Activated naive CD8-positive, alpha-beta T cell treated with anti-CD3 and anti-CD28 coated beads for 36 hours (primary cell): ENCODE measurements at places on chromosomes 1 and 21. TPM values are rescaled to one million over a fixed set of nuclear protein-coding genes. Genes with fewer than 3 reads are reported as not detected.

- H3K4me1 ChIP-seq = peaks cover 8% of the 10 kb centered on the region
- peak; percentile 41 for DNase-seq
- H3K27me3 ChIP-seq = peaks cover 6% of the 10 kb centered on the region
- H3K36me3 ChIP-seq = no peaks in the 10 kb centered on the region
These were observed 134.6 kb upstream of the ARHGEF16 start for GRCh38 chr1:3319874-3320245.

- no peaks in the 10 kb centered on the region for H3K36me3 ChIP-seq
- no peak overlapping the region for H3K27ac ChIP-seq
- peaks cover 4% of the 10 kb centered on the region for H3K4me1 ChIP-seq
- no peak overlapping the region for H3K4me3 ChIP-seq
- H3K27me3 ChIP-seq = peaks cover 23% of the 10 kb centered on the region
These were observed 57.7 kb upstream of the F3 start for GRCh38 chr1:94599095-94599813.

GRCh38 chr21:41142051-41142795 is 25.7 kb upstream of the BACE2 start:
- H3K27me3 ChIP-seq = peaks cover 20% of the 10 kb centered on the region
- DNase-seq = no peak
- no peaks in the 10 kb centered on the region for H3K4me1 ChIP-seq
- no peaks in the 10 kb centered on the region for H3K36me3 ChIP-seq
- H3K4me3 ChIP-seq = no peak overlapping the region

- H3K36me3 ChIP-seq = peaks cover 2% of the 10 kb centered on the region
- H3K4me3 ChIP-seq = no peak overlapping the region
- peaks cover 32% of the 10 kb centered on the region for H3K27me3 ChIP-seq
- no peak for DNase-seq
These were observed 5.1 kb downstream of the NAV1 start for GRCh38 chr1:201543871-201544642.

Gene OVAAL
- total RNA-seq = not detected

Gene ZMYND12
- total RNA-seq = 0.47 TPM

Gene CLCNKB
- not detected for total RNA-seq

Gene NUAK2
- total RNA-seq = 1.7 TPM

Gene RCAN1
- 11.5 TPM for total RNA-seq

Gene RORC
- 0.12 TPM for total RNA-seq
